Urinary bladder (tissue), 4 donors: ENCODE measurements at places on chromosomes 16 and 17. TPM values are rescaled to one million over a fixed set of nuclear protein-coding genes. Genes with fewer than 3 reads are reported as not detected.
A peak's percentile ranks its signal among the peaks of the same experiment; 100 is the strongest.

- no peak for DNase-seq
Observed at GRCh38 chr17:82441691-82442487, 8.7 kb downstream of the CYBC1 start.

SLC52A1 gene
- total RNA-seq = 0.58 TPM

GRCh38 chr17:81388612-81389367 is 6.5 kb upstream of the BAHCC1 start:
- no peak for DNase-seq

KLHL11 gene
- total RNA-seq = 35.0 TPM

- DNase-seq = peak; percentile 51
Observed at GRCh38 chr17:6831661-6832263, at the start of gene TEKT1. TSS of gene TEKT1 (minus strand) at chr17:6831729. CDS start at chr17:6830376, 1,353 bp downstream.

TPSAB1 gene
- 10.8 TPM for total RNA-seq

DNA sequence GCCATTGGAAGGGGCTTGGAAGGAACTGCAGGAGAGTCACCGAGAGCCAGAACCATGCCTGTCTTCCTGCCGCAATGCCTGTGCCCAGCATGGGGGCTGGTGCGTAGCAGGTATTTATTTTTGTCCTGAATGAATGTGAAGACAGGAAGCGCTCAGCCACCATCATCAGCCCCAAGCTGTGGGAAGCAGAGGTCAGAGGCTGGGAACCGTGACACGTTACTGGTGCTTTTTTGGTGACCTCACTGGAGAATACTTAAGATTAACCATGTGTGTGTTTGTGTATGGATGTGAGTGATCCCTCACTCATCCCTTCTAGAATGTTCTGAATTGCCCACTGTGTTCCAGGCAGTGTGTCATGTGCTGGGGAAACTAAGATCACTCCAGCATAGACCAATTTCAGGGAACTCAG is 343.8 kb downstream of the SNX29 start:
- no peak for DNase-seq

DNA sequence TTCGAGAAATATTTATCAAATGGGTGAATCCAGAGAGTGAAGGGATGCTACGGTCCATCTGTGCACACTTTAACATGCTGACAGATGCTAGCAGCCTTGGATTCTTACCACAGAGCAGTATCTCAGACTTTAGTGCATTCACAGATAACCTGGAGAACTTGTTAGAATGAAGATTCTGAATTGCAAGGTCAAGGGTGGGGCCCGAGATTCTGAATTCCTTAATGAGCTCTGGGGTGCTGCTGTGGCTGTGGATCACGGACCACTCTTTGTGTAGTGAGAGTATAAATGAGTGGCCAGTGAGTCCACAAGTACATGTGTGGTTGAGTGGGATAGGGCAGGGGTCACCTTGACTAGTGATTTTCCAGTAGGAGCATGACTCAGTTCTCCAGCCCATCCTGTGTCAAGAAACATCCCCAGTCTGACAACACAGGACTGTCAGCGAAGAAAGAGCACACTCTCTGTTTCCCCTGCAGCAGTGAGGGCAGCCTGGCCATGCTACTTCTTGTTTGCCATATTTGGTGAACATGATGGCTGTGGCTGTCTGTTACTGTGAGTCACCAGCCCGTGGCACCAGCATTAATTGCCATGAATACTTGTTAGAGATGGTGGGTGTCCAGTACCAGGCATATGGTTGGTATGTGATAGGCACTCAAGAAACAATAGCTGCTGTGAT is 13.0 kb upstream of the SALL1 start:
- no peak for DNase-seq
